ENCODE measurements at places on chromosomes 2 and 18. TPM values are rescaled to one million over a fixed set of nuclear protein-coding genes. Genes with fewer than 3 reads are reported as not detected.

DNA sequence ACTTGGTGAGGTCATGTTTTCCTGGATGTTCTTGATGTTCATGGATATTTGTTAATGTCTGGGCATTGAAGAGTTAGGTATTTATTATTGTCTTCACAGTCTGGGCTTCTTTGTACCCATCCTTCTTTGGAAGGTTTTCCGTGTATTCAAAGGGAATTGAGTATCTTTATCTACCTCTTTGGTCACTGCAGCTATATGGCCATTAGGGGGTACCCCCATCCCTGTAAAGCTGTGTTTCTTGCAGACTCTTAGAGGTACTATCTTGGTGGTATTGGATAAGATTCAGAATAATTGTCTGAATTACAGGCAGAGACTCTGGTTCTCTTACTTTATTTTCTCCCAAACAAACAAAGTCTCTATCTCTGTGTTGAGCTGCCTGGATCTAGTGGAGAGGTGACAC, 401.6 kb upstream of the FSIP2 start:
- no peak overlapping the region for H3K4me3 ChIP-seq
- no peaks in the 10 kb centered on the region for H3K4me1 ChIP-seq
- H3K36me3 ChIP-seq = no peaks in the 10 kb centered on the region
- H3K27me3 ChIP-seq = no peaks in the 10 kb centered on the region
- DNase-seq = no peak

Gene POTEJ
- 0.27 TPM for total RNA-seq

- H3K4me3 ChIP-seq = no peak overlapping the region
- H3K36me3 ChIP-seq = no peaks in the 10 kb centered on the region
- DNase-seq = no peak
- no peak overlapping the region for H3K27ac ChIP-seq
Measured at GRCh38 chr2:219327719-219328118, 4.8 kb downstream of the RESP18 start.

DNA sequence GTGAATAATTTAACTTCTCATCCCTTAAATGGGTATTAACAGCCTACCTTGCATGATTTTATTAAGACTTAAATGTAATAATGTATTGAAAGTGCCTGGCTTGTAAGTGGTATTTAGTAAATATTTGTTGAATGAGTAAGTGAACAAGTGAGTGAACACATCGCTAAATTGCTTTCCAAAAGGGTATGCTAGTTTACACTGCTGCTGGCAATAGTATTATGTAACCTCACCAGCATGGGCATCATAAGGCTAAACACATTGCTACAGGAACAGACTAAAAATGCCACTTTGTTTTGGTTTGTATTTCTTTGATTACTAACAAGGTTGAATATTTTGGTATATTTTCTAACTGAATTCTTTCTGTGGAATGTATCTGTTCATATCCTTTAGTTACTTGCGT, 9.8 kb downstream of the WDR43 start:
- peaks cover 3% of the 10 kb centered on the region for H3K4me1 ChIP-seq
- H3K27ac ChIP-seq = no peak overlapping the region
- H3K27me3 ChIP-seq = no peaks in the 10 kb centered on the region
- no peak overlapping the region for H3K4me3 ChIP-seq
- H3K36me3 ChIP-seq = peaks cover 34% of the 10 kb centered on the region
- DNase-seq = no peak

Gene UGT1A4
- total RNA-seq = 0.56 TPM

Data from thyroid gland (tissue), 4 donors.